ENCODE measurements at places on chromosomes 7 and 10. TPM values are rescaled to one million over a fixed set of nuclear protein-coding genes. Genes with fewer than 3 reads are reported as not detected.

GRCh38 chr10:5945561-5946418 is 31.6 kb downstream of the IL15RA start:
- peak; percentile 84 for DNase-seq

MET gene
- total RNA-seq = 19.1 TPM

DNA sequence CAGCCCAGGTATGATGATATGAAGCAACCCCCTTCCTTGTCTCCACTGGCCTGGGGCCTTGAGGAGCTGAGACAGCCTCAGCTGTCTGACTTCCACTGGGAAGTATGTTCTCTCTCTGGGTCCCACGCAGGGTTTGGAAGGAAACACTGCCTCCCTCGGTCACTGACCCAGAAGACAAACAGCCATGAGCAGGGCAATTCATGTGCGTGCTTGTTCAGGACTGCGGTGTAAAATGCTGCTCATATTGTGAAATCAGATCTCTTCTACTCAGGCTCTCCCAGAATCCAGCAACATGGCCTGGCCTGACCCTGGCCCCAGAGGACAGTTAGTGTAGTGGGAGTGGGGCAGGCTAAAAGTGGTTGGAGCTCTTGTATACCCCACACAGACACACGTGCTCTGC is 2.8 kb downstream of the CLCN1 start:
- DNase-seq = no peak

DNA sequence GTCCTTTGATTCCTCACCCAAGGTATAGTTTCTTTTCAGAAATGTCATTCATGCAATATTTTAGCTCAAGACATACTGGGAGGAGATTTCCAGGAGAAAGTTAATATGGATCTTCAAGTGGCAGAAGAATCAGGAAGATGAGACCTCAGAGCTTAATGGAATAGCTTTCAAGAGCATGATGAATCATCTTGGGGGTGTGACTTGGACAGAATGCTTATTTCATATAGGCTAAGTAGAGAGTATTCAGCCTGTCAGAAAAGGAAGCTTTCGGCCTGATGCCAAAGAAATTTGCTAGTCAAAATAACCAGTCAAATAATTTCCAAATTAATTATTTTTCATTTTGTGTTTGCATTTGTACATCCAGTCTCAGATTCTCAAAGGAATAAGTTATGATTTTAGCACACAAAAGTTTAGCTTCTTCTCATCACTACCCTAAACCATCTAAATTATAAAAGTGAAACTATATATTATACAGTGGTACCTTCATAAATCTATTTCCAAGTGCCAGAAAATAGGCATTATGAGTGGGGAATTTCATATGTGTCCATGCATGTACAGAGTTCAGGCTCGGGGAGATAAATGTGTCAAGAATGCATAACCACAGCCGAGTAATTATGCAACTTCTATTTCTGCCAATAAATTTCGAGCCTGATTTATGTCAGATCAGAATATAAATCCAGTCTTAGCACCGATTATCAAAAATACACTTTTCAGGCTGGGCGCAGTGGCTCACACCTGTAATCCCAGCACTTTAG is 27.3 kb upstream of the CALD1 start:
- DNase-seq = no peak

ITPRID1 gene
- total RNA-seq = not detected

DNA sequence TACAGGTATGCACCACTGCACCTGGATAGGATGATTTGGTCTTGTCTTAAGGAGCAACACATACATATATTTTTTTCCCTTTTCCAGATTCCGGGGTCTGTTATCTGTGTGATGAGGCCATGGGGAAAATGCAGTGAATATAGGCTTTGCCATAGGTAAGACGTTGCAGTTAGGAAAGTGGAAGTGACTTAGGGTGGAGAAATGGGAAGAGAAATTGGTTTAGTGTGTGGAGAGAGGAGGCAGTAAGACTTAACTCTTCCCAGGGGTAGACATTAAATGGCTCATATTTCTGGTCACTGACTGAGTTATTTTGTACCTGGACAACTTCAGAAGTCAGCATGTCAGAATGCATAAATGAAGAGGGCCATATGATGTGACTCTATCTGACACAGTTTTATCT is 66.7 kb downstream of the PFKFB3 start:
- no peak for DNase-seq

DNA sequence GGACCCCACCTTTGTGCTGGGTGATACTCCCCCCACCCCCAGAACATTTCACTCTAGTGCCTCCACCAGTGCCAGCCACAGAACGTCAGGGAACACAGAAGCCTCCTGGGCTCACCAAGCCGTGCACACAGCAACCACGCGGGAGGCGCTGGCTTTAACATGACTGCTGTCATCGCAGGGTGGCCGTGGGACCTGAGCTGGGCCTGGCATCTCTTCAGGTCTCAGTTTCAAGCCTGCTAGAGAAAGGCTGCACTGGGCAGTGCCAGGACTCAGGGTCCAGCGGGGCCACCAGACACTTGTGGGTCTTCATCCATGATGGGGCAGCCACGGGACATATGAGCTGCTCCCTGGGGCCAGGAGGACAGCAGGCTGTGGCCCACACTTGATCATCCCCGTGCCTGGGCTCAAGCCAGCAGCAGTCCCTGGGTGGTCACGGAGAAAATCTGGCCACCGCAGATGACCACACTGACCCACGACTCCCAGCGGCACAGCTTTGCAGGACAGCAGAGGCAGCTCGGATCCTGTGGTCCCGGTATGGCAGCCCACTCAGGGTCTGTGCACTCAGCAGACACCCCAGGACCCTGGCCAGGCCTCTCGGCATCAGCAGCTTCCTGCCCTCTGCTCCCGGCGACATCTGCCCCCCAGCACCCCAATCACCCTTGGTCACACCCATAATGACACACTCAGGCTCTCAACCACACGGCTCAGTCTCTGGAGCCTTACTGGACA is 44.2 kb downstream of the CAMK2B start:
- DNase-seq = peak; percentile 56

ZNF511 gene
- total RNA-seq = 31.3 TPM

DNA sequence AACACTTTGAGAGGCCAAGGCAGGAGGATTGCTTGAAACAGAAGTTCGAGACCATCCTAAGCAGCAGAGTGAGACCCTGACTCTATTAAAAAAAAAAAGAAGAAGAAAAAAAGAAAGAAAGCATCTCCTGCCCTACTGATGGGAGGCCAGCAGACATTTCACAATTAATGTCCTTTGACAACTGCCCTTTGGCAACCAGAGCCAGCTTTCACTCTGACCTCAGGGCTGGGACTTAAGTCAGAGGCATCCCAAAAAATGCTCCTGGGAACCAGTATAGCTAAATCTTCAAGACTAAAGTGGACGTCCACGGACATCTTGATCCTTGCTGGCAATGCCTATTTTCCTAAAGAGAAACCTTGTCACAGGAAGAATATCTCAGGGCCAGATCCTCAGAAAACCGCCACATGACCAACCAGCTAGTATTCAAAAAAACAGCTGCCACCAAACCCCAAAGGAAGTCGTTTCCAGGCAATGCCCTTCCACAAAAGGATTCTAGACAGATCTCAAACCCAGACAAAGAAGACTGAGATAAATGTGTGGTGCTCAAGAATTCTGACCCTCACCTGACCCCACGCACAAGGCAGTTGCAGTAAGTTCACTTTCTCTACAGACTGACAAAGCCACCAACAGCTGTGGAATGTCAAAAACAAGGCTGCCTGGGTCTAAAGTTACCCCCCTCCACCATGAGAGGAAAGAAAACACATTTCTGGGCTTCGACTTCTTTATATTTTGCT is 18.4 kb downstream of the GFRA1 start:
- no peak for DNase-seq
